ENCODE measurements at places on chromosomes 5 and 9. TPM values are rescaled to one million over a fixed set of nuclear protein-coding genes. Genes with fewer than 3 reads are reported as not detected.

The ALDH1A1 gene
- total RNA-seq, result 212 TPM

The C5orf46 gene
- not detected for total RNA-seq

The ZBTB26 gene
- 8.2 TPM for total RNA-seq

The FGF10 gene
- 2.7 TPM for total RNA-seq

The DNAJA1 gene
- 125 TPM for total RNA-seq

The RICTOR gene
- total RNA-seq, result 51.1 TPM

The OR1Q1 gene
- not detected for total RNA-seq

The LIX1 gene
- total RNA-seq, result not detected

The HRH2 gene
- total RNA-seq, result 8.2 TPM

The LVRN gene
- total RNA-seq, result 0.20 TPM

The LPAR1 gene
- total RNA-seq, result 18.2 TPM

The RECK gene
- total RNA-seq, result 20.1 TPM

The WDR38 gene
- total RNA-seq, result not detected

The AQP7 gene
- 2.4 TPM for total RNA-seq

The PFN3 gene
- not detected for total RNA-seq

The PCDH1 gene
- 66.6 TPM for total RNA-seq

GRCh38 chr5:116536316-116537083, 38.1 kb downstream of the SEMA6A start:
- DNase-seq, result no peak

DNA sequence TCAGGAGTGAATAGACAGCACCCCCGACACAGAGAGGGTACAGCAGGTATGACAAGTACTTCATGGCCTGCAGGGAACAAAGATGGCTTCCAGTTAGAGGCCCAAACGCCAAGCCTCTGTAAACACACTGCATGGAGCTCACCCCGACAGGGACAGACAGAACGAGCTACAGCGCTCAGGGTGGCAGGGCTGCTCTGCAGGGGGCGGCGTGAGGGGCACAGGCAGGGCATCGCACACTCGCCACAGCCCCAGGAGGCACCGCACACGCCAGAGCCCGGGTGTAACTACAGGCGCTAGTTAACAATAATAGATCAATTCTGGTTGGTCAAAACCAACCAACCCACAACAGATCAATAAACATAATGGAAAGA, 21.1 kb downstream of the CLPTM1L start:
- DNase-seq, result peak; percentile 37

DNA sequence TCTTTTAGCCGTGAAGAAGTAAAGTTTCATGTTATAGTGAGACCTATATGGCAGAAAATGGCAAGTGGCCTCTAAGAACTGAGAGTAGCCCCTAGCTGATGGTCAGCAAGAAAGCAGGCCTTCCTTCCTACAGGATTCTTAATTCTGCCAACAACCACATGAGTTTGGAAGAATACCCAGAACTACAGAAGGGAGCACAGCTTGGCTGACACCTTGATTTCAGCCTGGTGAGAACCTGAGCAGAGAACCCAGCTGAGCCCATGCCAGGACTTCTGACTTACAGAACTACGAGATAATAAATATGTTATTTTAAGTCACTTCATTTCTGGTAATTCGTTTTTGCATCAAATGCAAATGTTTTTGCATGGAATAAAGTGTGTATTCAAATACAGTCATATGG, 5.9 kb upstream of the FBXL17 start:
- DNase-seq, result no peak

DNA sequence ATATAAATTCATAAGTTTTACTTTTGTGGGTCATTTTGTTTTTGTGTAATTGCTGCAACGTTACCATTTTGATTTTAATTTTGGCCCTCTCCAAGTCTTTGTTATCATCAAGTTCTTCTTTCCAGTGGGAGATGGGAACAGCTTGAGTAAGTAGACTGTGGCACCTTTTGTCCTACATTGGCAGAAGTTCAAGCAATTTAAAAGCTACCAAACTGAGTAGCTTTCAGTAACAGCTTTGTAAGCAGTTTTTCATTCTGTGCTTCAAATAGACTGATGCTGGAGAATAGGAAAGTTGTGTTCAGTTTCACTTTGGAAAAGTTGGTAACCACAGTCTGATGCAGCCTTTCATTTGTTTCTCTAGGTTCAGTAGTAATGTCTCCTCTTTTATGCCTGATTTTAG, 47.8 kb upstream of the TMED7 start:
- no peak for DNase-seq

DNA sequence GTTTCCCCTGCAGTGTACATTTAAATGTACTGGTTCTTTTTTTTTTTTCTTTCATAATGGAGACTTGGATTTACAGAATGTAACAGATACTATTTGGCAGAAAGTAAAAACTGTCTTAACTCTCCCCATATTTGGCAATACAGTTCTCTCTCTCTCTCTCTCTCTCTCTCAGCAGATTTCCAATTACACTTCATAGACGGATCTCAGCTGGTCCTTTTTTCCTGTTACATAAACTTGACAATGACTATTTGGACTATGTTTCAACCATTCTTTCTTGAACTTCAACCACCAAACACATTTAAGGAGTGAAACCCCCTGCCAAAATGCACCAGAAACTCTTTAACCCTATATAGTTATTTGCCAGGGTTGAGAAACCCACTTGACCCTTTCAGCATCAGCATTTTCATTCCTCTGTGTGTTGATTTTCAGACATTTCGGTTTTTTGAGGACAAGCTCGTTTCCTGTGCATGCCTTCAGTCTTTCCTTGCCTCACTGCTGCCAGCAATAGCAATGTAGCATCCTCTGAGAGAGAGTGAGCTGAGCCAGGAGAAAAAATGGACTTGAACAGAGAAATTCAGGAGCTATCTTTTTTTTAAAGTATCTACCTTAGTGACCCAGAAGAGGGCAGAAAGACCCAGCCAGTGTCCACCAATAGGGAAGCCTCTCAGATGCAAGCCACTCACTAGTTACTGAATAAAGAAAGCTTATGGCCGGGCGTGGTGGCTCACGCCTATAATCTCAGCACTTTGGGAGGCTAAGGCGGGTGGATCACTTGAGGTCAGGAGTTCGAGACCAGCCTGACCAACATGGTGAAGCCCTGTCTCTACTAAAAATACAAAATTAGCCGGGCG, 26.0 kb upstream of the GNA14 start:
- DNase-seq, result no peak

- no peak for DNase-seq
Observed at GRCh38 chr9:115289757-115290208, 171.8 kb upstream of the TNC start.

GRCh38 chr9:370086-370485, 155.4 kb downstream of the DOCK8 start:
- DNase-seq, result no peak

- DNase-seq, result no peak
Observed at GRCh38 chr5:132378580-132378979, 9.1 kb downstream of the SLC22A5 start.

DNA sequence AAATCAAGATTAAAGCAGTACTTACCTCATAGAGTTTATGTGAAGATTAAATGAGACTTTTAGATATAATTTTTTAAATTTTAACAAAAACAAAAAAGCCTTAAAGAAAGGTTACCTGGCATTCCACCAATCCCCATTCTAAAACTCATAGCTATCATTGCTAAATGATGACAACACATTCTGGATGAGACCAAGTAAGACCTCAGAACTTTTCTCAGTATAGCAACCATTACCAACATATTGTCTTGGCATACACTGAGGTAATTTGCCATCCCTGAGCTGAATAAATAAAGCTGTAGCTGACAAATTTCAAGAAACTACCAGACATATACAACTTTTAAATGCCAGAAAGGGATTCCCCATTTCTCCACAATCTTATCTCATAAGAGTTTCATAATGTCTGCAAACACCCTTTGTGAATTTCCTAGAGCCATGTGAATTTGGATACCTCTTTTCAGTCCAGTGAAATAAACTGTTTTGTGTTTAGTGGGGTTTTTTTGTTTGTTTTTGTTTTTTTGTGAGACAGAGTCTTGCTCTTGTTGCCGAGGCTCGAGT, 29.5 kb downstream of the RANBP3L start:
- no peak for DNase-seq

GRCh38 chr5:179266291-179267070, 78.8 kb downstream of the ADAMTS2 start:
- DNase-seq, result peak; percentile 48

- DNase-seq, result peak; percentile 91
Observed at GRCh38 chr9:37994639-37995347, 74.2 kb downstream of the SHB start.

DNA sequence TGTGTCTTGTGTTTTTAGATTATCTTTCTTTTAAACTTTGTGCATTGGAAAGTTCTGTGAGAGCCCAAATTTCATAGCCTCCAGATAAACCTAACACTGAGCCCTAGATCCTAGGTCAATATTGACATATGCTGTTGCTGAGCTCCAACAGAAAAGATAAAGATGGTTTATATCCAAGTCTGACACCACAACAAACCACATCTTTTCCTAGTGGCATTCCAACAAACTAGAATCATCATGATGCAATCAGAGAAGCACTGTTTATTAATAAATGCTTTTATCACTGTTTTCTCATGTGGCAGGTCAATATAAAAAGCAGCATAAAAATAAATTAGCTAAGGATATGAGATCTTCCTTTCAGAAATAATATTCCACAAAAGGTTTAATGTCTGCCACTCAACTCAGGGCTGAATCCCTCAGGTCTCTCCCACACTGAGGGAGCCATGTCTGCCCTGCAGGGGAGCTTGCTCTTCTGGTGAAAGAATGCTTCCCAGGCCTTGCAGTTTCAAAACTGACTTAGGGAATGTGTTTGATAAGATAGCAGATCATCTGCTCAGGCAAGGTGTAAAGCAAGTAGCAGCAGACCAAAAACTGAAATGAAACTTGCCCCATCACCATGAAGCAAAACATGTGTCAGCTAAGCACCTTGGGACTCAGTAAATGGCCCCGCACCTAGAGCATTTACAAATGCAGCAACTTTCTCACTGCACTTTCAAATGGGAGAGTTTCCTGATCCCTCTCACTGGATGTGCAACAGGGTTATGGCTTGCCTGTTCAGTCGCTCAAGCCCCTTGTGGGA, 493.0 kb downstream of the AGTPBP1 start:
- DNase-seq, result no peak

DNA sequence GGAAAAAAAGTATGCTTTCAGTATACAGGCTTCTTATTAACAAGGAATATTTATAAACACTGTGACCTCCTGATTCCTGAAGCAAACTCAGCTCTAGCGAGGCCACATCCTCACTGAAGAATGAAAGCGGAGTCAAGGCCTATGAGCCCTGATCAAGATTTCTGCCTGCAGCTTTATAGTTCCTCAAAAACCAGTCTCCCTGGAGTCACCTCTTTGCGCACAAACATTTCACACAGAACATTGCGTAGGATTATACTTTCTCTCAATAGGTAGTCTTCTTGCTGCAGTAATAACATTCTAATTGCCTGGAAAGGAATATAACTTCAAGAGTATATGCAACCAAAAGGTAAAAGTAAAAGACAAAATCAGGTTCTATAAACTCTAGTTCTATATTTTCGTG, 62.9 kb downstream of the SLC24A2 start:
- DNase-seq, result no peak

GRCh38 chr9:115134941-115135340, 17.0 kb upstream of the TNC start:
- no peak for DNase-seq

GRCh38 chr9:105883847-105884246, 189.5 kb downstream of the TMEM38B start:
- no peak for DNase-seq

DNA sequence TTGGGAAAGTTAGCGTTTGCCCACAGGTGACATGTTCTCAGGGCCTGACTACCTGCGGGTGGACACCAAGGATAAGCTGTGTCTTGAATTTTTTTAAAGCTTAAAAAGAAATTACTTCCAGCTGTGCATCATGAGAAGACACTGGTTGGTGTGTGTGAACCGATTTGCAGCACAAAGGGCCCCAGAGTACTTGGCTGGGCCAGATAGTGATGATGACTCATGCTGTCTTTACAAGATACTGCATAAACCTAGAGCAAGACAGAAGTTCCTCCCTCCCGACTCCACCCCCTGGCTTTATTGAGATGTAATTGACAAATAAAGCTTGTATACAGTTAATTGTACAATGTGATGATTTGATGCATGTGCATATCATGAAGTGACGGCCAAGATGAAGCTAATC, 212.8 kb downstream of the NXNL2 start:
- no peak for DNase-seq

DNA sequence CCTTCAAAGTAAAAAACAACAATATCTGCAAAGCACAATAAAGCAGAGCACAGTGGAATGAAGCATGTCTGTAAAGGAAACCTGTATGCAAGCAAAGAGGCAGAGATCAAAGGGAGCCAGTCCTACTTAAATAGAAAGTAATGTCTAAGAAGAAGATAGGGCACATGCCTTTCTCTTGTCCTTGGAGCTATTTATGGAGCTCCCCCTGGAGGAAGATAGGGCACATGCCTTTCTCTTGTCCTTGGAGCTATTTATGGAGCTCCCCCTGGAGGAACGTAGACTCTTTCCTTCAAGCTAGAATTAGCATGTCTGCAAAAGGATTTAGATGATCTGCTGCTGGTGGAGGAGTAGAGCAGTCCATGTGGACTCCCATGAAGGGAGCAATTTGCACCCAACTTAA, 168.1 kb upstream of the RASEF start:
- no peak for DNase-seq

GRCh38 chr5:7960142-7960541, 91.2 kb downstream of the MTRR start:
- DNase-seq, result no peak

GRCh38 chr5:107812570-107813141, 141.9 kb upstream of the EFNA5 start:
- no peak for DNase-seq

DNA sequence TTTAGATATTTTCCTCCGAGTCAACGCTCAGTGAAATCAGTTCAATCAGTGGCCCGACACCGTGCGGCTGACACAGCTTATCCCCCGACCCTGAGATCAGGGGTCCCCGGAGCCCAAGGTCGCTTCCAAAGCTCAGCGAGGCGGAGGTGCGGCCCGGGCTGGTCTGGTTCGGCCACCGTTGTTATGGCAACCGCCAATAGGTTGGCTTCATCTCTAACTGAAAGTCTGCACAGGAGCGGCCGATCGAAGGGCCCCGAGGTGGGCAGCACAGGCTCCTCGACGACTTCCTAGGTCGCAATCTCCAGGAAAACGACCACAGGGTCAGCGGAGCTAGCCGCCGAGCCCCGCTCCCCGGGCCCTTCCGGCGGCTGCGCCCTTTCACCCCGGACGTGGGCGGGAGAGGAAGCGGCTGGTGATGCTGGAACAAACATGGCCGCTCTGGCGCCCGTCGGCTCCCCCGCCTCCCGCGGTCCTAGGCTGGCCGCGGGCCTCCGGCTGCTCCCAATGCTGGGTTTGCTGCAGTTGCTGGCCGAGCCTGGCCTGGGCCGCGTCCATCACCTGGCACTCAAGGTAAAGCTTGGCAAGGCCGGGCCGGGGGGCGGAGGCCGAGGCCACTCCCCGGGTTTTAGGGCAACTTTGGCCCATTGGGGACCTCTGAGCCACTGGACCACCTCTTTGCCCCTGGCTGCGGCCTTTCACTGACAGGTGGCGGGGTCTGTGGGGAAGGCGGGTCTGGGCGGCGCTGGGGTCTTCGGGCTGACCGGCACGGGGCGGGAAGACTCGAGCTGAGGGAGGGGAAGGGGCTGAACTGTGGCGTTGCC, at the start of gene GPR107:
TSS of gene GPR107 (plus strand) at position 403 of the 821 bp plus-strand sequence. CDS start at position 430, 27 bp downstream.
- peak; percentile 94 for DNase-seq

GRCh38 chr9:122398371-122398924, 27.6 kb downstream of the PTGS1 start:
- DNase-seq, result no peak

GRCh38 chr5:39080597-39081204, 6.5 kb upstream of the RICTOR start:
- no peak for DNase-seq

- DNase-seq, result peak; percentile 19
Observed at GRCh38 chr5:3118340-3118739, 366.9 kb upstream of the IRX2 start.

- DNase-seq, result no peak
Observed at GRCh38 chr5:160788102-160788660, 63.8 kb downstream of the ATP10B start.

GRCh38 chr9:15246708-15247107, 60.3 kb downstream of the TTC39B start:
- DNase-seq, result no peak
